ENCODE measurements at places on chromosomes 1 and 21. TPM values are rescaled to one million over a fixed set of nuclear protein-coding genes. Genes with fewer than 3 reads are reported as not detected.

TMEM61 gene
- 0.68 TPM for total RNA-seq

S100B gene
- total RNA-seq: not detected

DVL1 gene
- total RNA-seq: 206 TPM

GART gene
- total RNA-seq: 103 TPM

OLFML2B gene
- total RNA-seq: 0.21 TPM

ADGRB2 gene
- total RNA-seq: 0.34 TPM

ARHGEF16 gene
- total RNA-seq: 22.8 TPM

INSRR gene
- not detected for total RNA-seq

LAD1 gene
- total RNA-seq: 155 TPM

CD1B gene
- not detected for total RNA-seq

PKN2 gene
- total RNA-seq: 29.7 TPM

GPR52 gene
- total RNA-seq: 0.34 TPM

LRRC38 gene
- not detected for total RNA-seq

PM20D1 gene
- not detected for total RNA-seq

LRRC39 gene
- total RNA-seq: under 0.01 TPM

C1orf116 gene
- 33.2 TPM for total RNA-seq

KRTAP19-3 gene
- not detected for total RNA-seq

ERICH3 gene
- not detected for total RNA-seq

PRKAA2 gene
- total RNA-seq: 0.68 TPM

CFAP107 gene
- not detected for total RNA-seq

SPRR2G gene
- total RNA-seq: not detected

Data from nasal cavity respiratory epithelium epithelial cell of viscerocranial mucosa (primary cell).